ENCODE measurements at places on chromosomes 12 and 14. TPM values are rescaled to one million over a fixed set of nuclear protein-coding genes. Genes with fewer than 3 reads are reported as not detected.
A peak's percentile ranks its signal among the peaks of the same experiment; 100 is the strongest.

Gene LBHD2
- not detected for total RNA-seq

Gene MAP3K9
- 5.8 TPM for total RNA-seq

Gene PDZRN4
- total RNA-seq: not detected

- no peak for DNase-seq
Observed at GRCh38 chr14:98926146-98926545, 345.9 kb downstream of the BCL11B start.

DNA sequence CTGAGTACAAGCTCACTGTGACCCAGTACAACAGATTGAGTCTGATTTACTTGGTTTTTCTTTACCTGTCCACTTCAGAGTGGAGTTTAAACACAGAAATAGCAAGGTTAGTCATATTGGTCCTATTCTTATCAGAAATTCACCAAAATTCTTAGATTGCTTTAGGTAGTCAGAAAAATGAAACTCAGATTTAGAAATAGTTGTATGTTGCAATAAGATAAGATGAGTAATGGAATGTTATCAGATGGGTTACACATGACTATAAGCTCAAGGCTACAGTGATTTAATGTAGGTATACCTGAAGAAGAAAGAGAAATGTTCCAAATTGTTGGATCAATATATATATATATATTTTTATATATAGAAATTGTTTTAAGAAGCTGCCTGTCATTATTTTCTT, 524.1 kb downstream of the LRFN5 start:
- no peak for DNase-seq

DNA sequence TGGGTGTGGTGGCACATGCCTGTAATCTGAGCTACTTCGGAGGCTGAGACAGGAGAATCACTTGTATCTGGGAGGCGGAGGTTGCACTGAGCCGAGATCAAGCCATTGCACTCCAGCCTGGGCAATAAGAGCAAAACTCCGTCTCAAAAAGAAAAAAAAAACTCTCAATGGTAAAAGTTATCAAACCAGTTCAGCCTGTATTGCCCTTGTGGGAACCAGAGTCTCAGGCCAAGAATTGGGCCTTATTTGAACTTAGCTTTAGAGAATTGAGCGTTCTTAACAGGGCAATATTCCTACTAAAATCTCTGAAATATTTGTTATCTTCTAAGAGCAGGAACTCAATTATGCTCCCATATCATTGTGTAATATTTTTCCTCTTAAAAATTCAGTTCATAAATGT, 7.7 kb upstream of the MDM2 start:
- DNase-seq: no peak

- peak; percentile 12 for DNase-seq
Observed at GRCh38 chr12:39581592-39581991, 38.0 kb downstream of the ABCD2 start.

All from M059J (cell line).